ENCODE measurements at places on chromosomes 5 and 9. TPM values are rescaled to one million over a fixed set of nuclear protein-coding genes. Genes with fewer than 3 reads are reported as not detected.

DNA sequence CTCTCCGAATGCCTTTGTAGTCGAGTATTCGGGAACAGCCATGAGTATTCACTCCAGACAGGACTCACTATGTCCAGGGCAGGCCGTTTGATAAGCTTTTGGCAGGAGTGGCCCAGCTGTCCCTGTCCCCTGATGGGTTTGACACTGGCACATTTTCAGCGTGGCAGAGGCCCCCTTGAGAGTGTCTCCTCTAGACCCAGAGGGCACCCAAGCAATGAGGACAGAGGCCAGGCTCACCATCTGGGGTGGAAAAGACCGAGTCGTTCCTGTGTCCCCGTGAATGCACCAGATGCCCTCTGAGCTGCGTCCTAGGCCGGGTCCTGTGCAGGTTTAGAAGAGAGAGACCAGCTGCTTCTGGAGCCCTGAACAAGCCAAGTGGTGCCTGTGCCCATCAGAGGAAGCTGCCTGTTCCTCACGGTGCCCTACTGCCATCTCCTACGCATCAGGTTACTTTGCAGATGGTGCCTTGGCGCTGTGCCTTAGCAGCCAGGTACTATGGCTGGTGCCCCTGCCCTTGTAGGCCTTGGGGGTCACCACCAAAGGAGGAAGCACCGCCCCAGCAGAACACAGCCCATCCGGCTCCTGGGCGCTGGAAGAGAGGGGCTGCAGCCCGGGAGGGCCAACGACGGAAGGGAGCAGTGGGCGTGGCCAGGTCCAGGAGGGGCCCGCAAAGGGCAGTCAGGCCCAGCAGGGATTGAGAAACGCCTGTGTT, 42.4 kb downstream of the LRSAM1 start:
- DNase-seq: no peak

UNC13B gene
- 0.19 TPM for polyA plus RNA-seq

DNA sequence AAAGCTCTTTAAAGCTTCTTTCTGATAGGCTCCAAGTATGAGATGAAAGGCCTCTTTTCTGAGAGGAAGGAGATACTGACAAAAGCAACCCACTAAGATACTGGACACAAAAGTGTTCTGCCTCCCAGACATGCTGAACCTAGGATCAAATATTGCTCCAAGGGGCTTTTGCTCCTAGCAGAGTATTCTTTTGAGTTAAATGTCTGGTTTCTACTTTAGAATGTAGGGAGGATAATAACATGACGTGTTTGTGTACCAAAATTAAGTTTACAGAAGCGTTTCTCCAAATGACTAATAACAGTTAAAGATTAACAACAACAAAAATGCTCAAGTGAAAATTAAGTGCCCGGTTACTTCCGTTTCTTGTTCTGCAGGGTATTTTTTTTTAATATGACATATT, 2293.3 kb upstream of the C9orf72 start:
- no peak for DNase-seq

- no peak for DNase-seq
These were observed 23.1 kb downstream of the PRELID2 start for GRCh38 chr5:145811834-145812625.

DNA sequence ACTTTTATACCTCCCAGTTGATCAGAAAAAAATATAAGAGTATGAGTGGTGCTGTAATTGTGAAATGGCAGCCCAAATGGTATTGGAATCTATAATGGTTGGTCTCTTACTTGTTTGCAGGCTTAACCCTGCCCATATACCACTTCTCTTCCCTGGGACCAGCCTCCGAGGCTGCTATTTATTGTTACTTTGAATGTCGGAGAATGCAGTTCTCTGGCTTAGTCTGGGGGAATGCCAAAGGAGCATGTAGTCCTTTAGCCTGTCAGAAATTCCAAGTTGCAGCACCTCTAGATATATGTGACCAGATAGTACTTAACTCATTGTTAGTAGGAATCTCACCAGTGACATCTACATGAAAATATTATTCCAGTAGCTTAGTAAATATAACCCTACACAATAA, 47.5 kb downstream of the SLC44A1 start:
- DNase-seq: no peak

LCN1 gene
- not detected for polyA plus RNA-seq

DNA sequence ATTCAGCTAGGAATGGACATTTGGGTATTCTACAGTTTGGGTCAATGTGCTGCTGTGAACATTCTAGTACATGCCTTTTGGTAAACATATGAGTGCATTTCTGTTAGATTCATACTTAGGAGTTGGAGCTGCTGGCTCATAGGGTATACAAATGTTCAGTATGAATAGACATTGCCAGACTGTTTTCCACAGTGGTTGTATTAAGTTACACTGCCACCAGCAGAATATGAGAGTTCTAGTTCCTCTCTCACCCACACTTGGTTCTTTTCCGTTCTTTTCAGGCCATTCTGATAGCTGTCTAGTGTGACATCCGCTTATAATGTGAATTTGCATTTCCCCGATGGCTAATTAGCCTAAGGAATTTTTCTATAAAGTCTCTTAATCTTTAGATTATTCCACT, 25.0 kb downstream of the STOM start:
- no peak for DNase-seq

- no peak for DNase-seq
These were observed 20.4 kb downstream of the ERGIC1 start for GRCh38 chr5:172854451-172854871.

- DNase-seq: no peak
These were observed 15.0 kb downstream of the SEMA4D start for GRCh38 chr9:89482901-89483361.

DNA sequence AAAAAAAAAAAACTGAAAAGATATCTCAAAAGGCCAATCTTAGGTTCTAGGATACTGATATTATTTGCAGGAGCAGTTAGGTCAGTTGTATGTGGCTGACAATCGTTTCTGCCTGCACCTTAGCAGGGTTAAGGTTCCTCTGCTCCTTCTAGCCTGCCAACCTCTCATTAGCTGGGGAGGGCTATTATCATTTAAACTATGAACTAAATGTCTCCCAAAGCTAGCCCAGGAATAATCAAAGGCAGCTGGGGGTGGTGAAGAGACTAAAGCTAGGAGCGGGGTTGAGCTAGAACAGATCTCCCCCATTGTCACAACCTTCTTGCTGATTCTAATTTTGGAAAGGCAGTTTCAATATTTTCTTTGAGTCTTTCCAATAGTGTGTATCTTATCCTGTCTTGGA, 99.9 kb downstream of the ICE1 start:
- DNase-seq: no peak

GPR151 gene
- not detected for polyA plus RNA-seq

QRFP gene
- 0.07 TPM for polyA plus RNA-seq

DNA sequence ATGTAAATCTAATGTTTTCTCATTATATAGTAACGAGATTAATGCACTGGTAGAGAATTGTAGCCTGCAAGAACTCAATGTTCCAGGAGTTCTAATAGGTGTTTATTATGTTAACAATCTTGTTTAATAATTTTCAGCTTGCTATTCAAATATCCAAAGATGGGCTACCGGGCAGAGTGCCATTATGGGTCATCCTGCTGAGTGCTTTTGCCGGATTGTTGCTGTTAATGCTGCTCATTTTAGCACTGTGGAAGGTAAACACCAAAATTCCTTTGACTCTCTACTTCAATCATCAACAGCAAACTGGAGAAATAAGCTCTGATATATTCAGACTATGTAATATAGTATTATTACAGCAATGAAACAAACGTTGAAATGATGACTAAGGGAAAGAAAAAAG, 41.9 kb upstream of the ITGA2 start:
- no peak for DNase-seq

IL5 gene
- not detected for polyA plus RNA-seq

LHX6 gene
- 0.04 TPM for polyA plus RNA-seq

DNA sequence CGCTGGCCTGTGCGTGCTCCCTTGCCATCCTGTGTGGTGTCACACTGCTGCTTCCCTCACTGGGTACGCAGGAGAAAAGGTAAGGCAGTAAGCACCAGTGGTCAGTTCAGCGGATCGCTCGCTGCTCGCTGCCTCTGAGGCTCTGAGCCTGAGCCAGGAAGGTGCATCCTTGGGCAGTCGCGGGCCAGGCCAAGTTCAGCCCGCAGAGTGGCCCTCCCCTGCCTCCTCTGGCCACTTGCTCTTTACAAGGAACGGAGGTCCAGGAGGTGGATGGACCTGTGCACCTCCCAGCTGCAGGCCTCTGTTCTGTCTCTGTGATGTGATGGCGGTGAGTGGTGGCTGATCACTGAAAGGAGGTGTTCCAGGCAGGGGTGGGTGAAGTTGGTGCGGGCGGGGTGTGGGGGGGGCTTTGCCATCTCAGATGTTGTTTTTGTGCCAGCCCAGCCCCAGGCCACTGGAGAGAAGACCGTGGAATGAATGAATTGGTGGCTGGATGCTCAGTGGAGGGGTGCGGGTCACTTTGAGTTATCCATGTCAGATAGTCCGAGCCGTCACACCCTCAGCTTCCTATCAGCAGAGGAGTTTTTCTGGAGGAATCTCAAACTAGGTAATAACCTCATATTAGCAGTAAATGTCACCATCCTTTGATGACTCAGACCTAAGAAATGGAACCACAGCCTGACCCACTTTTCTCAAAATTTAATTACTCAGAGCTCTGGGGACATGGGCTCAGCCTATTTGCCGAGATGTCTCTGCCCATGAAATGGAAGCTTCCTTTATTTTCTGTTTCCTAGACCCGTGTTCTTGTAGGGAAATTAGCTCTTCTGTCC, 7.3 kb downstream of the COL5A1 start:
- no peak for DNase-seq

DNA sequence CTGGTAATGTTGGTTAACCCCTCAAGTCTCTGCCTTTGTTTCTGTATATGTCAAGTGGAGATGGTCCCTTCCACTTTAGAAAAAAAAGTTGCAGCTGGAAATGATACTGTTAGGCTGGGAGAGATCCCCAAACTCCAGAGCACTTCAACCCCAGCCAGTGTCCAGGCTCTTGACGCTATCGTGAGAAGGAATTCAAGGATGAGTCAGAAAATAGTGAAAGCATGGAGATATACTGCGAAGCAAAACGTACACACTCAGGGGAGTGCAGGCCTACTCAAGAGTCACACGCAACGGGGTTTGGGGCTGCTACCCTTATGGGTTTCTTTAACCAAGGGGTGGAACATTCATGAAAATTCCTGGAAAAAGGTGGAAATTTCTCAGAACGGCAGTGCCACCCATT, 24.9 kb downstream of the KCNV2 start:
- DNase-seq: no peak

DNA sequence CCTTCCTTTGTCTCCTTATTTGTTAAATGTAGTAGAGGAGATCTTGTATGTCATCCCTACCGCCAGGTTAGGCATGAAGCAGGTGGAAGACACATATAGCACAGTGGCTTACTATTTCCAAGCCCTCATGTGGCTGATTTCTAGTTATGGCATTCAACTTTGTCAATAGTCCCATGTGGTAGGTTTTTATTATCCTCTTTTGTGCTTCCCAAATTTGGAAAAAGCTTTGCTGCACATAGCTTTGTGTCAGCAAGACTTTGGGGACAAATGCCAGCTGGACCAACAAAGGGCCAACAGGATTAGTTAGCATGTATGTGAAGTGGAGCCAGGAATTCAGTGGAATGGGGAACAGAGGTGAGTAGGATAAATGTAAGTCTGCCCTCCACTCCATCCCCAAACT, 276.3 kb downstream of the PSAT1 start:
- no peak for DNase-seq

OR1L1 gene
- polyA plus RNA-seq: not detected

NEUROG1 gene
- polyA plus RNA-seq: not detected

DNA sequence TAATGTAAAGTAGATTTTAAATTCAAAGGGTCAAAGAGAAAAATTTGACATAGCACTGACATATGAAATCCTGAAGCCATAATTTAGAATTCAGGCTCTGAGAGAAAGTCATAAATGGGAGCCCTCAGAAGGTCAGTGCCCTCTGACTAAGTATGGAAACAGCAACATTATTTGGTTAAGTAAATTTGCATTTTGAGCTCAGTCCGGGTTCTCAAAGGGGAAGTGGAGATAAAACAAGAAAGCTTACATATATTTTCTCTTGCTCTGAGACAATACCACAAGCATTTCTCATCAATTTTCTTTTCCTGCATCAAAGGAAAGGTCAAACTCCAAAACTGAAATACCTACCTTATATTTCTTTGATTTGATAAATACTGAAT, 348.0 kb downstream of the SEMA5A start:
- DNase-seq: no peak
